ENCODE measurements at places on chromosomes 6 and 20.

DNA sequence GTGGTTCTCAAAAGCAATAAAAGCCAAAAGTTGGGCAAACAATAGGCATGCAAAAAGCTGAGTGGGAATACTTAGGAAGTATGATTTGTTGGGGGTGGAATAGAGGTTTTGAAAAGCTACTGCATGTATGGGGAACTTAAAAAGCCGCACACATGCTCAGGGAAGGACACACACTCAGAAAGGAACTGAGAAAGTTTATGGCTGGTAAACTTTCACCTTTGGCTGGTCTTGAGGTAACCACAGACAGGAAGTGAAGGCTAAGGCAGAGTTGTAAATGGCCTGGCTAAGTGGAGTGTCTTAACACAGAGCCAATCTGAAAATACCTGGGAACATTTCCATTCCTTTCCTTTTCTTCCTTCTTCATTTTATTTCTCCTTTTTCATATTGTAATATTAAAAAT lies 134.5 kb upstream of the EXOC2 start:
- no peak for DNase-seq

GRCh38 chr20:32667027-32667426 lies 6.7 kb downstream of the C20orf203 start:
- no peak for DNase-seq

DNA sequence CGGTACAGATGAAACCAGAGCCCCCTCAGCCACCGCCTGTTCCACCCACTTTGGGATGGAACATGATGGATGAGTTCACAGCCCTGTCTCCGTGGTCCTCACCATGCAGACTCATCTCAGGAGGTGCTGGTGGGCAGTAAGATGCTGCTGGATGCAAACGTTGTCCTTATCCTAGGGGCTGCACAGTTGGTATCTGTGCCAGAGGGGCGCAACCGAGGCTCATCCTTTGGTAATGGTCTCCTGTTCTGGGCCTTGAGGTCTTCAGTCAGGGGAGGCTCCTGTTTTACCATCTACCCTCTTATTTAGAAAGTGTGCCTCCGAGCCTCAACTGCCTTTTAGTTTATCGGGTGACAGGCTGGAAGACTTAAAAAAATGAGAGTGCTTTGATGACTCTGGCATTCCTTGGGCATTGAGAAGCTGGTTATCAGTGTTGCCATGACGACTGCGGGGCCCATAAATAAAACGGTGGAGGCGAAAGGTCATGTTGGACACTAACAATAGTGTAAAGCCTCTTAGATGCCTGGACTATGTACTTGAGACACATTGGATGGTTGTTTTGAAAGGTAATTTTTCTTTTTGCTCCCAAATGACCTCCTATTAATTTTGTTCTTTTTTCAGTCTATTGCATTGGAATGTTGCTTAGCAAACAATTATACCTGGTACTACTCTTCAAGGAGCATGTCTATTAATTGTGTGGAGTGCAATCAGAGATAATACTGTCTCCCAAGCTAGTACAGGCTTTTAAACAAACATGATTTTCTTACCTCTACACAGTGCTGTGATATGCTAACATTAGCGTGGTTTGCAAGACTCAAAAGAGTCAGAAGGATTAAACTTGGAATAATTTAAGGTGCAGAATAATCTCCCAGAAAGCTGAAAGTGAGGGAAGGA lies 74.2 kb upstream of the DSP start:
- no peak for DNase-seq

- no peak for DNase-seq
Observed at GRCh38 chr20:18057994-18058349, 256 bp upstream of the OVOL2 start.

- no peak for DNase-seq
Observed at GRCh38 chr6:149428606-149429005, 28.5 kb downstream of the SUMO4 start.

GRCh38 chr20:16587066-16587465 lies 13.8 kb upstream of the KIF16B start:
- DNase-seq: no peak

DNA sequence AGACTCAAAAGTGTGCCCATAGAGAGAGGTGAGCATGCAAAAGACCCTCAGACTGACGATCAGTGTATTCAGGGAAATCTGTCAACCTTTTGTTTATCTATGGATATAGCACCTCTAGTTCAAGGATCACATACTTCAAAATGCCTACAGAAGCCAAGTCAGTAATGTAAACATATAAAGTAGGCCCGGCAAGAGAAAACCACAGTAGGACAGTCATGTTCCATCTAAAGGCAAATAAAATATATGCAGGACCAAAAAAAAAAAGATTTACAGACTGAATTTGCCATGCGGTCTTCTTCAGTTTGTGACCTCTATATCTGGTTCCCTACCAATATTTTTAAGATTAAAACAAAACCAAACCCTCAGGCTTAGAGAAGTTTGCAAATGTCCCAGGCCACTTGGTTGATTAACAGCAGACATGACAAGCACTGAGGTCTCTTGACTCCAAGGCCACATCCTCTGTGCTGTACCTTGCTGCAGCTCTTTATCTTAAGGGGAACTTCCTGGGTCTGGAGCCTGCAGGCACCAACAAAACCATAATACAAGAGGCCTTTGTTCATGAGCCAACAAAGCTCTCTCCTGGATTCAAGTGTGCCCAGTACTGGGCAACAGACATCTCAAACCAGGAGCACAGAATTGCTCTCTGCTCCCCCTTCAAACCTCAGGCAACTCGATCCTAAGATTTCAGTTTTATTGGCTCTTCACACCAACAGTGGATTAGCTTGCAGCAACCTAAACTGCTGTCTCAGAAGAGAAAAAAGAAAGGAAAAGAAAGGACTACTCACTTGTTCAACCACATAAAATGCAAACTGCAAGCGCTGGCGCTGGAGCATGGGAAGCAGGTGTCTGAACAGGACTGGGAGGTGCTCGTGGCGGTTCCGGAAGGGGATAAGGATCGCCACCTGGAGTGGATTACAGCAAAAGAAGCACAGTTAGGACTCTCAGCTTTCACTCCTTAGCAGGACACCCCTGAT lies 71.7 kb downstream of the B4GALT5 start:
- DNase-seq: no peak

DNA sequence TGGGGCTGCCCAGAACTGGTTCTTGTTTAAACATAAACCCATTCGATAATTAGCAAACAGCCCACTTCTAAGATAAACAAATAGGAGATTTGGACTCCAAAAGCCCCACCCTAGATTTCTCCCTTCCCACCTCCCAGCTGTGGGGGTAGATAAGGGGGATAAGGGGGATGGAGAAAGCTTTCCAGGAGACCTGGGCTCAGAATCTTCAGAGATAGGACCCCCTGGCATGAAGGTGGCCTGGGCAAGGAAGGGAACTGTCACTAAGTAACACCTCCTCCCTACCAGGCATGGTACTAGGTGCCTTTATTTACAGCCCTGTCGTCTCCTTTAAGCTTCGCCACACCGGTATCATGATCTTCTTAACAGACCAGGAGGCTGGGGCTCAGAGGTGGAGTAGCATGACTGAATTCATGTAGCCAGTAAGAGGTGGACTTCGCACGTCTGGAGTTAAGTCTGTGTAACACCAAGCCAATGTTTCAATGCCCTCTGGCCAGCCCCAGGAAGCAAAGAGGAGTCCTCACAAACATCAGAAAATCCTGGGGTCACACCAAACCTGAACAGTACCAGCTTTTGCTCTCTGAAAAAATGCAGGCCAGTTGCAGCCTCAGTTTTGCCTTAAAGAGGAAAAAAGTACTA lies 4.6 kb downstream of the SDC4 start:
- no peak for DNase-seq

All from suprapubic skin (tissue), 4 donors.